NCI-H2171 (cell line): ENCODE measurements at places on chromosomes 2 and 18.

DNA sequence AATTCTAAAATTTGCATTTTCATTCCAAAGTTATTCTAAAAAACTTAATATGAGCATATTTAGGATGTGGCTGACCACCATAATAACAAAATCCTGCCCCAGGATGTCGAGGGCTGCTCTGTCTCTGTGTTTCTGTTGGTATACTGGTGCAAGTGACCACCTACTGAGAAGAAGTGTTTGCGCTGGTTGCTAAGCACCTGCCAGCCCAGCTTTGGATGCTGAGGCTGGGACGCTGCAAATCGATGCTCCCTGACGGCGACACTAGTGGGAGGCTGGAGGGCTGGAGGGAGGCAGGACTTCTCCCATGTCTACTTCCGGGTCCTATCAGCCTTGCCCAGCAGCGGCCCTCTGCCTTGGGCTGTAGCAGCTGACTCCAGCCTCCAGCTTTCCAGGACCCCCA lies 45.0 kb downstream of the LAMA1 start:
- no peak for DNase-seq

DNA sequence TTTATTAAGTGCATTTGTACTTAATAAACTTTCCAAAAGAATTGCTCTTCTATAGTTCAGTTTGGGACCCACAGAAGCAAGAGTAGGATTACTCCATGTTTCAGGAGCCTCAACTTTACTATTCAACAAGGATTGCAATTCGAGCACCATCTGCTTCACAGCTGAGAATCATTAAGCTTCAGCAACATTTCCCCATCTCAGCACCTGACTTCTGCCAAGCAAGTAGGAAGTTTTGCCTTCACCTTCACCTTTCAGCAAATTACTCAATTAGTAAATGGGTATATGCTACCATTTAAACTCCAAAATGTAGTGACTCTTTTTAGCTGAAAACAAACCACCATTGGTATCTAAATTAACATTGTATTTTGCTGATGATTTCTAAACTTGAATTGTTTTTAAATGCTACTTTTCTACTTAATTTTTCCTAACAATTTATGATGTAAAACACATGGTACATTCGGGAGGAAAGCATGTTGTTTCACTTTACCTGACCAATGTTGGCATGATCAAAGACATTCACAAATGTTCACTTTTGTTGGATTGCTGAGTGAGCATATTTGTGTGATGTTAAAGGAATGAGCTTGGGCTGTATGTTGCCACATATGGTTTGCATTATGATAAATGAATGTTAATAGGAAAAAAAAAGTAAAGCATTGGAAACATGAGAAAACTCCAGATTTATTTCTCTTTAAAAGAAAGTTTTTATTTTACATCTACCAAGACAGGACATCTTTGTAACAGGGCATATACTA lies 159.2 kb downstream of the GULP1 start:
- no peak for DNase-seq

DNA sequence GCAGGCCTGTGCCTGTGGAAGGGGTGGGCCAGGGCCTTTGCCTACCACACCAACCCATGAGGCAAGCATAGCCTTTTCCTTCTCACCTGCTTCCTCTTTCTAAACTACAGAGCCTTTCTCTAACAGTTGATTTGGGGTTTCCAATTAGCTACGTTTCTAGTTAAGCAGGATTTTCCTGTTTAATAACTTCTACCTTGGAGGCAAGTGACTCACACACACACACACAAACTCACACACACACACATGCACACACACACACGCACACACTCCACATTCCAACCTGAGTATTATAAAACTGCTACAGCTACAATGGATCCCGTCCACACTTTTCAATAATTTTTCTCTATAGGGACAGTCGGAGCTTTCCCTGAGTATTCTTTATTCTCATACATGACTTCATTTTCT lies 84.9 kb downstream of the SOX11 start:
- DNase-seq: no peak

GRCh38 chr2:33366473-33366872 lies 110.0 kb upstream of the RASGRP3 start:
- DNase-seq: no peak

- DNase-seq: no peak
These were observed 655.0 kb downstream of the STK39 start for GRCh38 chr2:167592441-167592840.

- DNase-seq: no peak
These were observed 70.0 kb downstream of the SCG2 start for GRCh38 chr2:223532161-223532560.

GRCh38 chr2:24613154-24613814 lies 122.2 kb downstream of the NCOA1 start:
- no peak for DNase-seq

DNA sequence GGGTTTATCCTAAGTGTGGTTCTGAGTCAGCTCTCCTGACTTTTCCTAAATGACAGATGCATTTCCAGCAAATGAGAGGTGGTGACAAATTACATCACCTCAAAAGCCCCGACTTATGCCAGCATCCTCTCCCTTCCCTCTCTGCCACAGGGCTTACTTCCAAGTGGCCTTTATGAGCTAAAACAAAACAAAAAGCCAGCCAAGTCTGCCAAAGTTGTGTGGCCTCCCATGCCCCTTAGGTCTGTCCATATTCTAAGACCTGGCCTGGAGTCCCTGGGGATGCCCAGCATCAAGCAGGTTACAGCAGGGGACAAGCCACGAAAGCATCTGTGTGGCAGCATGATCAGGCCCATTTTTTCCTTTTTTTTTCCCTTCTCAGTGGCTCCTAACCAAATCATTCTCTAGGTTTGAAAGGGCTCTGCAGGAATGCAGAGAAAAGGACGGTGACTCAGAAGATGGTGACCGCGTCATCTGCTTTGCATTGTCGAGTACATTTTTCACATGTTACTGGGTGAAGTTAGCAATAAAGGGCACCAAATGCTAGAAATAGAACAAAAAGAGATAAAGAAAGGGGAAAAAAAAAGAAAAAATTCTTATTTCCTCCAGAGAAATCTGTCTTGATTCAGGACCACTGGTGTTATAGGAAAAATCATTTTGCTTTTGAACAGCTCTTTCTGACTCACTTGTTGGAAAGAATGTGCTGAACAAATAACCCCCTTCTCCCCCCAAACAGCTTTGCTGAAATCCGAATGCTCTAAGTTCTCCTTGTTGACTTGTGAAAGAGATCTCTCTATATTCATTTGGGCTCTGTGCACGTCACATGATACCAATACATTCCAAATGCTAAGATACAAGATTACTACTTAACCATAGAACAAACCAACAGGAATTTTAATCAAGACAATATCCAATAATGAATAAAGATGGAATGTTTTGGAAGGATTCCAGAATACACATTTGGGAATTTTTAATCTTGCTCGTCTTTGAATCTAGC lies 178.7 kb downstream of the EN1 start:
- DNase-seq: no peak
